ENCODE measurements at places on chromosomes 4 and X.

DNA sequence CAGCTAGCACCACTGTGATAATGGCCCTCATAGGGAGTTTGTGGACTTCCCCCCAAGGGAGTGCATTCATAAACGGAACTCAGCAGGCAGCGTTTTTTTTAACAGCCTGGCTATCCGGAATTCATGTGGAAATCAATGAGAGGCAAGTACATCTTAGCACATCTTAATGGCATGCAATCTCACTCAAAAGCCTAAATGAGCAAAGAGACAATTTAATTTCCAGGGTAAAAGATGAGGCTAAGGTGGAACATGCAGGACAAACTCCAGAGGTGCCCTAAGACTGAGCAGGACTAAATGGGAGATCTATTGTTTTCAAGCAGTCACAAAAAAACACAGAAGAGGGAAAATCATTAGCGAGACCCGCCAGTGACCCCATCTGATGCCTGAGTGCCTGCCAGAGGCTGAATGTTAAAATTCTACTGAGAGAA is 243.5 kb upstream of the KCNIP4 start:
- DNase-seq: no peak

DNA sequence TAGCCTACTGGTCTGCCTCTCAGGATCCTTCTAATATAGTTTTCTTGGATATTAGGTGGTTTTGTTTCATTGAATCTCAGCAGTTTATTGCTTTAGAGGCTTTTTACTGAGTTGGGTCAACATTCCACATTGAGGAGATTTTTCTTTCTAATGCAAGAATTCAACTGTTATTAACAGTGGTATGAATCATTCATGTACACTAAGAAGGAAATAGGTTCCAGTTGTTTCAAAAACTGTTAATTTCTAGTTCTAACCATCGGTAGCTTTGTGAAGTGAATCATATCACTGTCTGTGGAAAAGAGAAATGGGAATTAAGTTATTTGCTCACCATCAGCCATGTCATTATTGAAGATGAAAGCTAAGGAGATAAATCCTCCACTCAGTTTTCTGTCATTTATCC is 331.5 kb downstream of the RPA4 start:
- DNase-seq: no peak

GRCh38 chr4:53059871-53060270 is 197.8 kb downstream of the RASL11B start:
- no peak for DNase-seq

GRCh38 chr4:42750091-42750490 is 93.2 kb upstream of the ATP8A1 start:
- DNase-seq: no peak

DNA sequence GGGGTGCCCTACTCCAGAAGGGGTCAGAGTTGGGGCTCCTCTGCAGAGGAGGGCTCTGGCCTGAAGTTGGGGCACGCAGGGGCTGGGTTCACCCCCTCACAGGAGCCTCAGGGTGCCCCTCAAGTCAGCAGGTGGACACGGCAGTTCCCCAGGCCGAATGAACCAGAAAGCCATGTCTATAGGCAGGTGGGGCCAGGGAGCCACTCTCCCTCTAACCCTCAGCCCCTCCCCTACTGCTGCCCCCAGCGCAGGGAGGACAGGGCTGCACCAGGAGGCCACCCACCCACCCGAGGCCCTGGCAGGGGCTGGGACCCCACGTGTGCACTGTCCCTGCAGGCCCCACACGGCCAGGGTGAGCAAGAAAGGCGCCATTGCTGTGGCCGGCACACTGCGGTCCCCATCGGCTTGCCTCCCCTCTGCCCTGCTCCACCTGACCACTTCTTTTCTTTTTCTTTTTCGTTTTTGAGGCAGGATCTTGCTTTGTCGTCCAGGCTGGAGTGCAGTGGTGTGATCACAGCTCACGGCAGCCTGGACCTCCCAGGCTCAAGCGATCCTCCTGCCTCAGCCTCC is 83.8 kb downstream of the FAM53A start:
- no peak for DNase-seq

- DNase-seq: no peak
Observed at GRCh38 chr4:160611181-160611580, 1508.3 kb downstream of the RAPGEF2 start.

DNA sequence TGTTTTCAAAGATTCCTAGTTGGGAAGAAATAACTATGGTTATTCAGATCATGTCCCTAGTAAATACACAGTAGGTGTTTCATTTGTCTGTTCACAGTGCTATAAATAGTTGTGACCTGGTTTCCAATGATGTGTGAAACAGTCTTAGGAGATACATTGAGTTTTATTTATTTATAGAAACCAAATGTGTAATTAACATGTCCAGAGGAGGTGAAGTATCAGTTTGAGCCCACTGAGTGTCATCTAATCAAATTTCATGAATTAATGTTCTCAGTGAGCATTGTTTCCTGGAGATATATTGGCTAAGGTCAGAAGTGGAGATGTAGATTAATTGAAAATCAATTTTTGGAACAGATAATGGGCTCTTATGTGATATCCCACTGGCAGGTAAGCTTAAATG is 996.3 kb downstream of the FSTL5 start:
- DNase-seq: no peak

GRCh38 chr4:184392748-184393559 is 81.4 kb downstream of the IRF2 start:
- DNase-seq: no peak

GRCh38 chr4:114146947-114147618 is 167.6 kb upstream of the ARSJ start:
- no peak for DNase-seq

- DNase-seq: no peak
Observed at GRCh38 chr4:153348006-153348405, 3.5 kb downstream of the MND1 start.
